MG63 (cell line): ENCODE measurements at places on chromosomes 5 and 9.

DNA sequence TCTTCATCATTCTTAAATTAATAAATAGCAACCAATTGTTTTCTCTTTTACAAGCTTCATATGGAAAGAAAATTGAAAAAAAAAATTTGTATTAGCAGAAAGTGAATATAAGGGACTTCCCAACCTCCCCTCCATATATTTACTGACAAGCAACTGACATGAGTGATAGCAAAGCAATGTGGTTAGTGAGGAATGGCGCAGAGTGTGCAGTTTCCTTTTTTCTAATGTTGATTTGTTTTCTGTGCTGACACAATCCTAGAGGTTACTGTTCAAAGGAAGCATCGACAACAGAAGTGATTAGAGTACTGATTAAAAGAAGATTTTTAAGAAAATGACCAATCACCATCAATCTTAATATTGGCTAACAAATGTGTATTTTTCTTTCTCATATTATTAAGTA is 1.7 kb upstream of the PTGER4 start:
- no peak for DNase-seq

- no peak for DNase-seq
Measured at GRCh38 chr5:32275396-32275741, 37.4 kb downstream of the MTMR12 start.

- DNase-seq: no peak
Measured at GRCh38 chr5:41790038-41790776, 80.0 kb downstream of the OXCT1 start.

DNA sequence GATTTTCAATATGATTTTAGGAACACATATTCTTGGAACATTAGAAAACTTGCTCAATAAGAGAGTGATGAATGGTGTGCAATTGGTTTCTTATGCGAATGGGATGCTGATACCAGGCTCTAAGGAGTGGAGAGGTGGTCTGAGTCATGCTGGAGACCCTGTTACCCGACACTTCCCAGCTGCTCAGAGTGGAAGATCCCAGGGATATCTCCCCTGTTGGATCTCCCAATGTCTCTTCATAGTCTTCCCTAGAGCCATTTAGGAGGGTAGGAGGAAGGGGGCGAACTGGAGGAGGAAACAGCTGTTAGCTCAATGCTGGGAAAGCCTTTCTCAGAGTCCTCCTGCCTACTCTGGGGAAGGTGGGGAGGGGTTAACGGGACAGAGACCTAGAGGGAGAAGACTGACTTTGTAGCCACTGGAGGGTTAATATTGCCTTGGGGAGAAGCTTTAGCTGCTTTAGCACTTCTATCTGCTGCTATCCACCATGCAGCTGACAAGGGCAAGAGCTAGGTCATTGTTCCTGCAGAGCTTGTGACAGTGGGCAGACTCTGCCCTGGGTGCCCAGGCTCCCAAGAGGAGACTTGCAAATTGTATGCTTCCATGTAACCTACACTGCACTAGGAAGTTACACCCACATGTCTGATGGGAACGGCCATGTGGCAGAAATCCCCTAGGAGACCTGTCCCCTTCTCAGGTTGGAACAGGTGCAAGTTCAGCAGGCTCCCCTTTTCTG is 301.0 kb downstream of the GADD45G start:
- DNase-seq: no peak

GRCh38 chr5:141883184-141883891 is 5.1 kb upstream of the PCDH1 start:
- peak; percentile 53 for DNase-seq

DNA sequence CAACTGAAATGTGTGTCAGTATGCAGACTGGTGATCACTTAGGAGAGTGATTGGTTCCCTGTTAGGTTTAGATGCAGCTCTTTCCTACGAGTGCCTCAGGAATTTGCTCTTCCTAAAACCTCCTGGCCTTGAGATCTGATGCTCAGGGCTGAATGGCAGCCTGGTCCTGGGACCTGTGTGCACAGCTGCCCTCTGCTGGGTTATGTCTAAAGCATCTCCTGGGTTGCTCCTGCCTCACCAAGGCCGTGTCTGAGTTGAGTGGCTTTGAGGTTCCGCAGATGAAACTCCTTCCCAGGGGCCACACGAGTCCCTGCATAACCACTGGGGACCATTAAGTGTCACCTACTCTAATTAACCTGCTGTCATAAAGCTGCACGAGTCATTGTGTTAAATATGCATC is 59.5 kb downstream of the MVB12B start:
- no peak for DNase-seq

- peak; percentile 68 for DNase-seq
Measured at GRCh38 chr5:172707285-172708182, 63.5 kb downstream of the DUSP1 start.

DNA sequence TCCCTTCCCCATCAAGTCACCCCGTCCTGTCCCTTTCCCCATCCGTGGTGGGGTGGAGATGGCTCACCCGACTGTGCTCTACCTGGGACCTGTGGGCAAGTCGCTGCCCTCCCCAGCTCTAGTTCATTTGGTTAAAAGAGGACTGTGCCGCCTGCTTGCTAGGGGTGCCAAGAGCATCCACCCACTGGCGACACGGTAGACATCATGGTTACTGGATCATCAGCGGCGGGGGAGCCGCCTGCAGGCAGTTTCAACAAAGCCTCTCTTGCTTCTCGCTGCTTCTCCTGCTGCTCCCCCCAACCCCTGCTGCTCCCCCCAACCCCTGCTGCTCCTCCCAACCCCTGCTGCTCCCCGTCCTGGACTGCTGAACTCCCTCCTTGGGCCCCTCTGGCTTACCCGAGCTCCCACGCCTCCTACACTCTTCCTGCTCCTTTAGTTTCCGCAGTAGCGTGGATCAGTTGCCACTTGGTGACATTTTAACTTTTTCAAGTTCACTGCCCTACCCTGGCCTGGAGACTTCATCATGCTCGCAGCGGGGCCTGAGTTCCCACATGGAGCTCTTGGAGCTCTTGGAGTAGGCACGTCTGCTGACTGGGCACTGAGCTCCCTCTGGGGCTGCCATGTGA is 22.0 kb upstream of the SCGB3A1 start:
- DNase-seq: no peak

DNA sequence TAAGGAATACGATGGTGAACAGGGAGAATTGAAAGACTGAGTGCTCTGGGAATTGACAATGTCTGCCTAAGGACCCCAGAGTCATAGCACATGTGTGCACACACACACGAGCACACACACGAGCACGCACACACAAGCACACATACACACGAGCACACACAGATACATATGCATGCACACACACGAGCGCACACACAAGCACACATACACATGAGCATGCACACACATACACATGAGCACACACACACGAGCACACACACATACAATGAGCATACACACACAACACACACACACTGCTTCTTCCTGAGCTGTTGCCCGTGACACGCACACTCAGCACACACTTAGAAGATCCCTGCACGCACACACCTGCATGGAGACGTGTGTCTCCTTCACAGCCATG is 10.9 kb upstream of the UNC5A start:
- DNase-seq: no peak

GRCh38 chr5:82097-82496 is 9.9 kb upstream of the PLEKHG4B start:
- no peak for DNase-seq

DNA sequence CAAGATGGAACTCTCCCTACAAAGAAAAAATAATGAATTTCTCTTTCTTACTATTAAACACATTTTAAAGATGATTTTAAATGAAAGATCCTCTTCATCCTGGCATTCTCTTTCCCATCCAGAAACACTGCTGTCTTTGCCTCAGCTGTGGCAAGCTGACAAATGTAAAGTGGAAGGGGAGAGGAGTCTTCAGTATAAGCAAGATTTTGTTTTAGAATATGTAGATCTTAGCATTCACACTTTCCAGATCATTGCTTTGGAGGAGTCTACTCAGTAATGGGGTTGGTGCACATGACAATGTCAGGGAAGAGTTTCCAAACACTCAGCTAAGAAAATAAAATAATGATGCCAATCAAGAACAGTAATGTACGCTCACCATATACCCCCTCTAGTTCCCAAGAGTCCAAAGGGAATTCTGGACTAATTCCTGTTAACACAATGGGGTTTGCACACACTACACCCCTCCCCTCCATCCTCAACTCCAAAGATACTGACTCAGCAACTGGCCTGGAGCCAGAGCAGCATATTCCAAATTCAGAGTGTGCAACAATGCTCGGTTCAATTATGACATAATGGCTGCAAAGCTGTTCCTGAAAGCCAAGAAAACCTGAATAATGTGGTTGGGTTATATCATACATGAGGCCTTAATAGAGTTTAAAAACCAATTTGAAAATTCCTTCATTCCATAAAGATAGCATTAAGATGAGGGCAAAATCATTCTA is 4.6 kb downstream of the C5orf63 start:
- DNase-seq: peak; percentile 74

GRCh38 chr9:33638391-33638915 is 114.4 kb downstream of the ANKRD18B start:
- no peak for DNase-seq

DNA sequence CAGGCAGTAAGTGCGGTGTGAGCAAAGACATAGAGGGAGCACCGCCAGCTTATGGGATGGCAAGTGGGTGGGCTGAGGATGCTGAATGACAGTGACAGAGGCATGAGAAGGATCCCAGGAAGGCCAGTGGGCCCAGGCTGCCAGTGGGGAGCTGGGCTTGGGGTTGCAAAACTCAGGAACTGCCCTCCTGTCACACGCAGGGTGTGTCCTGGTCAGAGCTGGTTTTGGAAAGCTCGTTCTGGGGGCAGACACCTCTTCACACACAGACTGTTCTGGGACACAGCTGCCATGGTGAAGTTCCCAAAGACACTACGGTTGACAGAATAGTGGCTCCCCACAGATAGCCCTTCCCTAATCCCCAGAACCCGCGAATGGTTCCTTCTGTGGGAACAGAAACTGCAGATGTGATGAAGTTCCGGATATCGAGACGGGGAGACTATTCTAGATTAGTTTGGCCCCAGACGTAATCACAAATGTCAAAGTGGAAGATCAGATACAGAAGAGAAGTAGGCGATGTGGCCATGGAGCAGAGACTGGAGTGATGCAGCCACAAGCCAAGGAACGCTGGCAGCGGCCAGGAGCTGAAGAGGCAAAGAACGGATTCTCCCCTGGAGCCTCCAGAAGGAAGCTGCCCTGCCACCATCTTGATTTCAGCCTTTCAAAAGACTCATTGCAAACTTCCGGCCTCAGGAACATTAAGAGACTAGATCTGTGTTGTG is 159.0 kb downstream of the COL23A1 start:
- no peak for DNase-seq

DNA sequence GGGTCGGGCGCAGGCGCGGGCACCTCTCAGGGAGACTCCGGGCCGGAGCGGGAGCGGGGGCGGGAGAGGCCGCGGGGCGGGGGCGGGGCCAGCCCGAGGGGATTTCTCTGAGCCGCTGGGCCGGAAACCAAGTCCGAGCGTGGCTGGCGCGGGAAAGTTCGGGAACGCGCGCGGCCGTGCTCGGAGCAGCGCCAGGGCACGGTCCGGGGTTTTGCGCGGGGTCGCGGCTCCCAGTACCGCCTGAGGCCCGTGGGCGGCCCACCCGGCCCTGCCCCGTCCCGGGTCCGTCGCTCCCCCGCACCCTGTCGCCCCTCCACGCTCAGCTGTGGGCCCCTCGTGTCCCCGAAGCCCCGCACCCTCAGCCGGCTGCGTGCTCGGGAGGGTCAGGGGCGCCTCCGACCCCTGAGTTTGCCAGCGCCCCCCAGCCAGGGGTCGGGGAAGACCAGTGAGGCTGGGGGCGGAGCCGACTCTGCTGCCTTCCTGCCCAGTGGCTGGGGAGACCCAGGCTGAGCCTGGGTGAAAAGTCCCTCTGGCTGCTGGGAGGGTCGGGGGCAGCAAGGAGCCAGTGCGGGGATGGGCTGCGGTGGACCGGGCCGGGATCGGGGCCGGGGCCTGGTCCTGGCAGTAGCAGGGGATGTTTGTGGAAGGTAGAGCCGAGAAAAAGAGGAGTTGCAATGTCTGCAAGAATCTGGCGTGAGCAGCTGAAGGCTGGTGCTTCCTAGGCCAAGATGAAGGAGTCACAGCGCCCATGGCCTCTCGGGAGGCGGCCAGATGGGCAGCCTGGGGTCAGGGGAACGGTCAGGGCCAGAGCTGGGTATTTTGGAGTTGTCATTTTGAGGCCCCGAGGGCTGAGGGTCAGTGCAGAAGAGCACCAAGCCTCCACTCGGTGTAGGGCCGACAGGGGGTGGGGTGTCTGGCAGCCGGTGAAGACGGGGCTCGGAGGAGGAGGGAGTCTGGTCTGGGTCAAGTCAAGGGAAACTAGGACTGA is 588 bp downstream of the TRAF2 start:
- DNase-seq: peak; percentile 41

- no peak for DNase-seq
Measured at GRCh38 chr5:10584714-10585517, 21.0 kb downstream of the ANKRD33B start.

DNA sequence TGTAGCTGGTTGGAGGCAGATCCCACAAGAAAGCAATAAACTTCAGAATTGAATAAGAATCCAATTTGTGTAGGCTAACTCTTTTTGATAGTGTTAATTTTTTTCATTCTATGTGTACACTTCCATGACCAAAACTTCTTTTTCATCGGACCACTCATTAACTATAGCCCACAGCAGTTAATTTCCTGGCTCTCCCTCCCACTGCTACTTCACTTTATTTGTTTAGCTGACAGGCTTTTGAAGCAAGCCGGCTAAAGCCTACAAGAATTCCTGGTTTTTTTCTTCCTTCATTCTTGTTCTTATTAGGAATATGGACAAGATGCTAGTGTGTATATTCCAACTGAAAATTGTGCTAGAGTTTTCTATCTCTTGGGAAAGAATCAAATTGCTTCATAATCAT is 329.2 kb upstream of the CCNH start:
- no peak for DNase-seq

DNA sequence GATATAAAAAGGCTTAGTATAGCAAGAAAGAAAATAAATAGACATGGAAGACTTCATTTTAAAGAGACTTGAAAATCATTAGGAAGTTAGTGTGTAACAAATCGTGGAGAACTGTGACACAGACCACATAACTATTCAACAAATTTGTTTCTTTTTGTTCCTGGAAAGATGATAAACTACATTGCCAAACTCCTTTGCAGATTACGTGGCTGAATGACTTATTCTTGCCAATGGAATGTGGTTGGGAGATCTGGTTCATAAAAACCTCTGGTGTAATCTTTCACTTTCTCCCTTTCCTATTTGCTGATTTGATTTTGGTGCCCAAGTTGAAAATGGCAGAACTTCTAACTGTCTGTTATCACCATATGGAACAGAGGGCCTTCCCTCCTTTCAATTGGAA is 328.9 kb upstream of the MEF2C start:
- no peak for DNase-seq
